ENCODE measurements at places on chromosomes 12 and 14.

DNA sequence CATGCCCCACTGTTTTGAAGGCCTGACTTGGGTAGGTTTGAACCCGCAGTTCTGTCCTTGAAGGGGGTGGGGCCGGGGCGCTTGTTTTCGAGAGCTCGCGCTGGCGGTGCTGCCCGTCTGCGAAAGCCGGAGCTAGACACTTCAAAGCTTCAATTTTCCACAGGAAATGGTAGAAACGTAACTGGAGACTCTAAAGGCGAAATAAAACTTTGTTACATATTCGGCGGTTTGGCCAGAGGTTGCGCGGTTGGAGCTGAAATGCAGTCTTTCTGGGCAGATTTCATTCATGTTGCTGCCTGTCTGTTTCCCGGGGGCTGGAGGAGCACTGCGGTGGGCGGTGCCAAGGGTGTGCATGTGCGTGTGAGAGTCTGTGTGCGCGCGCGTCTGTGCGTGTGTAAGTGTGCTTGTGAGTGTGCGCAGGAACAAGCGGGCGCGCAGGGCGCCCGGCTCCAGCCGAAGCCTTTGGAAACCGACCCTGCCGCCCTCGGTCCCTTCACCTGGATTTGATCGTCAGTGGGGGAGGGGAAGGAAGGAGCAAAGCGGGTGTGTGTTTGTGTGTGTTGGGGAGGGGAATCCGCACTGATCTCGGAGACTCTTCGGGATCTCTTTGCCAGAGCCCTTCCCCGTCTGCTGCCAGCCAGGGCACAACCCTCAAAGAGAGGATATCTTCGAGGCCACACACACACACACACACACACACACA lies 227.7 kb upstream of the CRY1 start:
- DNase-seq: no peak

GRCh38 chr12:63766498-63766897 lies 13.2 kb upstream of the RXYLT1 start:
- no peak for DNase-seq

DNA sequence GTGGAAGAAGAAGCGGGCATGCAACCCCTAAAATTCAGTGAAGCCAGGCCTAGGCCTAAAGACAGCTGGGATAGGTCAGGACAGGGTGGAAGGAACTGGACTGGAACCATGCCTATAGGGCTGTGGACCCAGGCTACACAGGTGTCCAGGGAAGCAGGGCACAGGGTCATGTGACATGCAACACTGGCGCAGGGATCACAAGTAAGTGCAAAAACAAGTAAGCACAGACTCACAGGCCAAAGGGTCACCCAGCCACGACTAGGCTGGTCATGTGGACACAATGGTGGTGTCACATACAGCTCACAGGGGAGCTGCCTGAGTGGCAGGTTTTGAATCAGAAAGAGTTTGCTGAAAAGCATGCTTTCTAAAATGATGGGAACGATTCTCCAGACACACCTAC lies 195.7 kb downstream of the SPTSSA start:
- no peak for DNase-seq

DNA sequence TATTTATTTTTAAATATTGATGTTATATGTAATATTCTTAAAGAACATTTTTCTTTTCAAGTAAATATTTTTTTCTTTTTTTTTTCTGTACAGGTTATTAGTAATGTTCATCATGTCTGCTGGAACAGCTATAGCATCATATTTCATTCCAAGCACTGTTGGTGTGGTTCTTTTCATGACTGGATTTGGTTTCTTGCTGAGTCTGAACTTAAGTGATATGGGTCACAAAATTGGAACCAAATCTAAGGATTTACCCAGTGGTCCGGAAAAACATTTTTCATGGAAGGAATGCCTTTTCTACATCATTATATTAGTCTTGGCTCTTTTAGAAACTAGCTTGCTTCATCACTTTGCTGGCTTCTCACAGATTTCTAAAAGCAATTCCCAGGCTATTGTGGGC lies 23.2 kb downstream of the PCNX4 start:
- DNase-seq: no peak

- no peak for DNase-seq
Observed at GRCh38 chr14:104438166-104438887, 141.2 kb upstream of the C14orf180 start.

GRCh38 chr12:47602949-47603558 lies 102.8 kb downstream of the RPAP3 start:
- DNase-seq: no peak

DNA sequence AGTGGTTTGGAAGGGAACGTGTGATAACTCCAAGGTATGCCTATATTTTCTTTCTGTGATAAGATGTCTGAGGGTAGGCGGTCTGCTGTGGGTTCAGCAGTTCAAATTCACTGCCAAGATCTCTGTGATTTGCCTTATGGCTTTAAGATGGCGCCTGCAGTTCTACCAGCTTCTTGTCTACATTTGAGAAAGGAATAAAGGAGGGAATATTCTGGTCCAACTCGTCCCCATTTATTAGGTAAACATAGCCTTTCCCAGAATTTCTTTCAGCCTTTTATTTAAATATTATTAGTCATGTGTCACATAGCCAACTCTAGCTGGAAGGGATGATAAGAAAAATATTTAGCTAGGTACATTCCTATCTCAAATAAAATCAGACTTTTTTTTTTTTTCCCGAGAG lies 48.8 kb downstream of the KCNJ8 start:
- DNase-seq: no peak

DNA sequence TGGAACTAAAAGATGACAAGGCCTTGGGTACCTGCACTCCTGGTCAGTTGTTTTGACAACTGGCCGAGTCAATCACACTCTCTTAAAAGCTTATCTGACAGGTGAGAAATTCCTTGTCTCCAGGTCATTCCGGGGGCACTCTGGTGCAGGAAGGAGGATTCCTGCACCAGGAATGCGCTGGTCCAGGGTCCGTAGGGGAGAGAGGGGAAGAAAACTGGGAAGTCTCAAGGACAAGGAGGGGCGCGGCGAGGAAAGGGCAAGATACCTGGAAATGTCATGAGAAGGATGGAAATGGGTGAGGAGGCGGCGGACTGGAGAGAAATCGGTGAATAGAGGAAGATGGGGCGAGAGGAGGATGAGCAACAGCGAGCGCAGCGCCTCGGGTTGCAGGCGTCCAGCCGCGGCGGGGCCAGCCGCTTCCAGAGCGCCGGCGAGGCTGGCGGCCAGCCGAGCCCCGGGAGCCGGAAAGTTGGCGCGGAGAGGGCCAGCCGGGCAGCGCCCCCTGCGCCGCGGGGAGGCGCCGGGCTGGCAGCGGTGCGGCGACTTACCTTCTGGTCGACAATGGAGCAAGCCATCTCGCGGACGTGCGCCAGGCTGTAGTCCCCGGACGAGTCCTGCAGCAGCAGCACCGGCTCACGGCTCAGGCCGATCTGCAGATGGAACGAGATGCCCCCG lies 809 bp downstream of the PRKD1 start:
- DNase-seq: no peak

DNA sequence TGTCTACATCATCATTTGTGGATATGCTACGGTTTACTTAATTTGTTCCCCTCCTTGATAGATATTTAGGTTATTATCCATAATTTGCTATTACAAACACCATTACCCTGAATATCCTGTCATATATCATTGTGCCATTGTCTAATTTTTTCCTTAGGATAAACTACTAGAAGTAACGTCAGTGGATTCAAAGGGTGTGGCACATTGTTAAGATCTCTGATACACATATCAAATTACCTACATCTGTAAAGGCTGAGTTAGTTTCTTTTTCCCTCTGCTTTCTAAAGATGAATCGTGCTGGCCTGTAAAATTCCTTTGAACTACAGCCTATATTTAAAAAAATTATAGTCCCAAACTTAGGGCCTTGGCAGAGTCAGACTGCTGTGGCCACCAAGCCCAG lies 53.9 kb upstream of the STRN3 start:
- no peak for DNase-seq

DNA sequence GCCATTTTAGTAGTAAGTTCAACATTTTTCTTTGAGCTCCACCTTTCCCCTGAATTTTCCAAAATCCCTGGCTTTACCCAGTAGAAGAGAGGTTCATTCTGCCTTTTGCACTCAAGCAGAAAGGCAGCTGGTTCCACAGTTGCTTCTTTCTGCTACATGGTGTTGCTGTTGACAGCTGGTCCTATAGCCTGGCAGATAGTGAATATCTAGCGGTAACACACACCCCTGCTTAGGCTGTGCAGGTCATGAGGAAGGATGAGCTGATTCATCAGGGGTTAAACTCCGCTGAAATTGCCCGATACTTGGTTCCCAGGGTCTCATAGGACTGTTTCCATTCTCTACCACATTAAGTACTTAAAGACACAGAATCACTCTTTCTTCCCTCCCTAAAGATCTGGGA lies 62.4 kb downstream of the PUS7L start:
- no peak for DNase-seq

All from esophagus squamous epithelium (tissue), 5 donors.